Activated CD4-positive, alpha-beta memory T cell treated with anti-CD3 and anti-CD28 coated beads for 36 hours (primary cell): ENCODE measurements at places on chromosomes 3 and 15.

- no peak for DNase-seq
Observed at GRCh38 chr3:74614107-74614967, at the start of gene CNTN3. Gene CNTN3, minus strand, starts transcription at chr3:74614659. Its CDS starts 93,547 bp downstream, at chr3:74521112.

- DNase-seq = peak; percentile 44
Observed at GRCh38 chr3:6799264-6799915, 61.5 kb upstream of the GRM7 start.

DNA sequence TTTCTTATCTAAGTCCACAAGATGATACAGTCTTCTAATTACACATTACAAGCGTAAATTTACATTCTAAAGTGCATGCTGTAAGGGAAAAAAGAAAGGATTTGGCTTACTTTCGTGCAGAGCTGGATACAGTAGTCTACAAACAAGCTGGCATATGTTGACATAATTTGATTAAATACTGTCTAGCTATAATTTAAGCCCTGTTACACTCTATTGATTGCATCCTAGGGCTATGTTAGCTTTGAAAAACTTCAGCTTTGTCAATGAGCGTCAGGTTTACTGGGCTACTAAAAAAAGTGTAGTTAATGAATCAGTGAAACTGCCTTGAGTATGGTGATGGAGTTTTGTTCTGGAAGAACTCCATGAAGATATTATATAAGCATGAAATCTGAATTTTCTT lies 24.5 kb upstream of the PLCL2 start:
- DNase-seq = no peak

GRCh38 chr3:43004282-43004681 lies 25.2 kb downstream of the GASK1A start:
- no peak for DNase-seq

DNA sequence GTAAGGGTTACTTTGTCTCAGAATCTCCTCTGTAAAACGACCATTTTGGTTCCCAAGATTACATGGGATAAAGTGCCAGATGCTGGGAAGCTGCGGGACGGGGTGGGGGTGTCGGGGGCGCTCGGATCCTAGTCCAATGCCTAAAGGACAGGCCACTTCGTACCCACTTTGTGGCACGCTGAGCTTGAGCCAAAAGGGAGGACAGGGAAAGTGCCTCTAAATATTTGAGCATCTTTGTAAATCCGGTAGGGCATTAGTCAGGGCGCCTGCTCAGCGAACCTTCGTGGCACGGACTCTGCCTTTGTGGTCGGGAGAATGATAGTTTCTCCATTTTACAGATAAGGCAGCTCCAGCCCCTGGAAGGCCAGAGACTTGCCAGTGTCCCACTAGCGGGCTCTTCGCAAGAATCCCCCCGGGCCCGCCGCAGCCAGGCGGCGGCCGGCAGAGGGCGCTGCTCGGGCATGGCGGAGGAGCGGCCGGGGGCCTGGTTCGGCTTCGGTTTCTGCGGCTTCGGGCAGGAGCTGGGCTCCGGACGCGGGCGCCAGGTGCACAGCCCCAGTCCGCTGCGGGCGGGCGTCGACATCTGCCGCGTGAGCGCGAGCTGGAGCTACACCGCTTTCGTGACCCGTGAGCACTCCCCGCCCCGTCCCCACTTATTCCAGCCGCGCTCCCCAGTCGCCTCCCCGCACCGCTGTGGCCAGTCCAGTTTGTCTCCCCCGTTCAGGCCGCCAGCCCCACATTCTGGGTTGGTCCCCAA lies 1.8 kb downstream of the RCCD1 start:
- DNase-seq = peak; percentile 66

DNA sequence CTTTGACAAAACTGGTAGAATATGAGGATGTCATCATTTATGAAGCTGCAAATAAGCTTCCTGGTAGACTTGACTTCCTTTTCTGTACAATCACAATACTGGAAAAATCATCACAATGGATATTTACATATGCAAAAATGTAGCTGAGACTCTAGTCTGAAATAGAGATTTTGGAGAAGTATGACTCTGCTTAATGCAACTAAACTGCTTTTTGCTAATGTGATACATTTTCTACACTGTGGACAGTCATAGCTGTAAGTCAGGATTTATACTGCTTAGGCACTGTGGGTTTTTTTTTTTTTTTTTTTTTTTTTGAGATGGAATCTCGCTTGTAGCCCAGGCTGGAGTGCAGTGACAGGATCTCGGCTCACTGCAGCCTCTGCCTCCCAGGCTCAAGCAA lies 34.5 kb upstream of the ST3GAL6 start:
- DNase-seq = no peak

GRCh38 chr3:128780101-128780837 lies 54.3 kb downstream of the RAB7A start:
- DNase-seq = no peak

- no peak for DNase-seq
Observed at GRCh38 chr15:25839638-25840156, 23.4 kb downstream of the ATP10A start.

- DNase-seq = no peak
Observed at GRCh38 chr3:98541695-98542094, 9.9 kb downstream of the GPR15 start.

DNA sequence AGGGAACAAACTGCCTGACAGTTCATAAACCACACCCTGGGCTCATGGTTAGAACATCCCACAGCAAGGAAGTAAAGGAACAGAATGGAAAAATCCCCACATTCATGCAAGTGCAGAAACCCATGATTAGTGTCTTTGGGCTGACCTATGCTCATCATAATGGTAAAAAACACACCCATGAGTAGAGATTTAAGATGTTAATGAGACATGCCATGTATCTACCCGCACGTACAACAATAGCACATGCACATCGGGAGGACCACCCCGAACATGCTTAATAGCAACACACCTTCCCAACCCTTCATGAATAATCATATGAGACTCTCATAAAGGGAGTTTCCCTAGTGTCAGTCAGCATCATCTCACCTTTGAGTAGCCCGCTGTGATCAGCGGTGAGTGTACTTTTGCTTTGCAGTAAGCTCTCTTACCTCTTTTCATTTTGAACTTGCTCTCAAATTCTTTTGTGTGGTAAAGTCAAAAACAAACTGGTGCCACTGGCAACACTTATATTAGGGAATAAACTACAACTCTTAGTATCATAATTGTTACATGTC lies 23.2 kb downstream of the ZBED2 start:
- DNase-seq = peak; percentile 70

DNA sequence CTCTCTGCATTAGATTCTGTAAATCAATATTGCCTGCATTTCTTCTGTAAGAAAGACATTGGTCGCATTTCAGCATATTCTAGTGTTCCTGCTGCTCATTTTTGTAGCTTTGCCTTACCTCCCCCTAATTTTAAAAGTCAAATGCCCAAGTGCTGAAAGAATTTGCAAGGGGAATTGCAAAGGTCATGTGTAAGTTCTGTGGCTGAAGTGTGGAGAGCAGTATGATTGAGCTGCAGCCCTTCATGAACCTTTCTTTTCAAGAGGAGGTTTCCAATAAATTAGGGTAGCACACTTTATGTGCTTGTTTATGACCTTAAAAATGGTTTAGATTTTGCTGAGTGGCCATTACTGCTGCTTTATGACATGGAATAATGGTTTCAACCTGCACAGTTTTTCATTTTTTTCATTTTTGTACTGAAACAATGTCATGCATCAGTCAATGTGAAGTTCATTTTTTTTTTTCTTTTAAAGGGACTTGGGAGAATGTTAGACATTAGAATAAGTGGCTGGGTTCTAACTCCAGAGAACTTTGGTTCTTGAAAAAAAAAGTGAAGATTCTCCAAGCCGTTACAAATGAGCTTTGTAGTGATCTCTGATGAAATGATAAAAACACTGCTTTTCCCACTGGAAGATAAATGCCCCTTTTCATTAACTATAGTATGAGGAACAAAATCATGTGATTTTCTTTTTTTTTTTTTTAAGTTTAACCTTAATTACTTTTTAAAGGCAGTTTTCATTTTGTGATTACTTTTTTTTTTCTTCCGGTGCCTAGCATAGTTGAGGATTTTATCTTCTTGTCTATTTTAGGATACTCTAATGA lies 99.6 kb downstream of the MITF start:
- no peak for DNase-seq

GRCh38 chr15:32828507-32829186 lies 110.8 kb downstream of the GREM1 start:
- no peak for DNase-seq

DNA sequence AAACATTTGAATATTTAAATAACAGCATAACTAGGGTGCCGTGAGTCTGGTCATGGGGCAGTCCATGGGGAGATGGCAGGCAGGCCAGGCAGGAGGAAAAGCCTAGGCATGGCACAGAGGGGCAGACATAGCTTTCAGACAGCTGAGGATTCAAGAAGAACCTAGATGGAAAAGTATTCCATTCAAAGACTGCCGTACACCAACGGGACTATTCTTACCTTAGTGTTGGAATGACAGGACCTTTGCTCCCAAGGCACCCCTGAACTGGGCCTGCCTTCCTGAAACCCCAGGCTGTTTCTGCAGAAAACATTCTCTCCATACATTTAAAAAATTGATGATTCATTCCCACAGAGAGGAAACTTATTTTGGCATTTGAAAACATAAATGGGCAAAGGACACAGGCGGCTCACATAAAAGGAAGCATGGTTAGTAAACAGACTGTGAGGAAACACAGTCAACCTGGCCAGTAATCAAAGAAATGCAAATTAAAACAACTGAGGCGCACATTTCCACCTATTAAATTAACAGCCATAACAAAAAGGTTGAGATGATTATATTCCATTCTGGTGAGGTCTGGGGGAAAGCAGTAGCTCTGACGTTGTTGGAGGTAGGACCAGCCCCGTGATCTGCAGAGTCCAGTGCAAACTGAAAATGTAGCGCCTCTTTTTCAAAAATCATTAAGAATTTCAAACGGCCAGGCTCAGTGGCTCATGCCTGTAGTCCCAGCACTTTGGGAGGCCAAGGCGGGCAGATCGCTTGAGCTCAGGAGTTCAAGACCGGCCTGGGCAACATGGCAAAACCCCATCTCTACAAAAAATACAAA lies 71.3 kb upstream of the SMAD3 start:
- DNase-seq = no peak
